ENCODE measurements at places on chromosomes 5 and 9. TPM values are rescaled to one million over a fixed set of nuclear protein-coding genes. Genes with fewer than 3 reads are reported as not detected.

DNA sequence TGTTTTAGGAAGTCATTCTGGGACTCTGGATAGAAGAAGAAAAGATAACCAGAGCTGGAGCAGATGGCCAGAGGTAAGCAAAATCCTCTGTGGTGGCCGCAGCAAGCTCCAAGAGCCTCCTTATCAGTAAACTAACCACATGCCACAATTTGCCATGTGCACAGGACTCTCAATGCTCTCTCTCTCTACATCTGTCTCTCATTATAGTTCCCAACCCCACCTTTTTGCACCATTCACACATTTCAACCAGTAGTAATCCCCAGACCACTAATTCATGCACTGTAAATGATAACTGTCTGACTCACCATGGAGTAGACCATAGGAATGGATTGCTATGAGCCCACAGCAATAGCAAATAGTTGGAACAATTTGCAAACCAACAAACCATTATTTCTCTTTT is 526.1 kb downstream of the TLR4 start:
- no peak overlapping the region for H3K27ac ChIP-seq
- no peaks in the 10 kb centered on the region for H3K27me3 ChIP-seq
- no peaks in the 10 kb centered on the region for H3K36me3 ChIP-seq

GRCh38 chr5:167156446-167156845 is 1135.0 kb upstream of the WWC1 start:
- H3K27ac ChIP-seq = no peak overlapping the region
- H3K4me1 ChIP-seq = no peaks in the 10 kb centered on the region
- no peaks in the 10 kb centered on the region for H3K27me3 ChIP-seq
- no peak for DNase-seq
- no peak overlapping the region for H3K4me3 ChIP-seq
- no peaks in the 10 kb centered on the region for H3K36me3 ChIP-seq

DNA sequence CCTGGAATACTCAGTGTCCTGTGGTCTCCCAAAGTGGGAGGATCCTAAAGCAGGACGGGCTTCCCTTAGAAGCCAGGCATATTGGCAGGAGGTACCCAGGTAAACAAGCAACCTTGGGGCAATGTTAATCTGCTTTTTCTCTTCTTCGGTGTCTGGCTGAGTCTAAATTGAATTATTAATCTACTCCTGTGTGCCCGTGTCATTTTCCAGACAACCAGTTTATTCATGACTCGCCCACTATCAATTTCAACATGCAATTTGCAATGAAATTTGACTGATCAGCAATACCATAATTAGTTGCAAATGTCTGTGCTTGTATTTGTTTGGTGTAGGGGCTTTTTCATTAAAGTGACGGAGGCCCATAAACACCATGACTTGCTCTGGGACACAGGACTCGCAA is 32.9 kb upstream of the JADE2 start:
- no peaks in the 10 kb centered on the region for H3K27me3 ChIP-seq
- H3K4me3 ChIP-seq = no peak overlapping the region
- no peak for DNase-seq
- no peaks in the 10 kb centered on the region for H3K36me3 ChIP-seq
- H3K27ac ChIP-seq = no peak overlapping the region

DNA sequence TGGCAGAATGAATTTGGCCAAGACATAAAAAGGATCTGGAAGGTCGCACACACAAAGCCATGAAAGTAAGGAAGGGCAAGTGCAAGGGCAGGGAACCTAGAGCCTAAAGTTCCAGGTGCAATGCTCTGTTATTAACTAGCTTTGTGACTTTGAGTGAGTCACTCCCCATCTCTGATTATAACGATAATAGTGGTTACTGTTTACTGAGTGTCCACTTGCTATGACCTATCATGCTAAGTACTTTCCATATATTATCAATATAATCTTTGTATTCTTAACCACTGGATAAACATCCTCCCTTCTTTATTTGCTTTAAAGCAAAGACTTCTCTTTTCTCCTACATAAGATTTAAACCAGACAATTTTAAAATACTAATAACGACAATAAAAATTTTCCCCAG is 504.6 kb upstream of the BRINP1 start:
- no peaks in the 10 kb centered on the region for H3K4me1 ChIP-seq
- H3K27me3 ChIP-seq = no peaks in the 10 kb centered on the region
- no peak for DNase-seq
- H3K4me3 ChIP-seq = no peak overlapping the region

The IL4 gene
- total RNA-seq = not detected

The ADGRD2 gene
- not detected for total RNA-seq

DNA sequence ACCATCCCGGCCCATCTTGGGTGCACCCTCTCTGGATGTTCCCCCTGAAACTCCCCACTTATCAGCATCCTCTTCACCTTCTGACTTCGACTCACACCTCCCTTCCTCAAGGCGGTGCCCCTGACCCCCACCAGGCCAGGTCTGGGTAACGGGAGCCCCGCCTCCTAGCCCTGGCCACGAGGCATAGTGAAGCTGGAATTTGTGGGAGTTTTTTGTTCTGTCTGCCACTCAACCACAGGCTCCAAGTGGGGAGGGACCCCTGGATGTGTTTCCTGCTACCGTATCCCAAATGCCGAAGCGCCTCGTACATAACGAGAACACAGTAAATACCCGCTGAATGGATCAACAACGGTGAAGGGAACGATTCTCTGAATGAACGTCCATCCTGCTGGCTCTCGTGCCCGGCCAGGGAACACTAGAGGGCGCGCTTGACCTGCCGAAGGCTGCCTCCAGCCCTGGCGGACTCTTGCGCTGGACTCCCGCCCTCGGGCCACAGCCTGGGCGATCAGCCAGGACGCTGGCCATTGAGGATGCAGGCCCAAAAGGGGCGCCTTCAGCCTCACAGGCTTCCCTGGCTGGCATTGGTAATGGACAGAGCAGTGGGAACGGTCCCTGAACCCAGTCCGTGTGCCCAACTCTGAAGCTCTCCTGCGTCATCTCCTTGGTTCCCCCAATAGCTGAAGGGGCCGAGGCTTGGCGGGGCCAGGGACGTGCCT is 47.3 kb upstream of the PHYKPL start:
- H3K4me3 ChIP-seq = no peak overlapping the region
- H3K27me3 ChIP-seq = peaks cover 41% of the 10 kb centered on the region
- no peak overlapping the region for H3K27ac ChIP-seq
- no peaks in the 10 kb centered on the region for H3K36me3 ChIP-seq

DNA sequence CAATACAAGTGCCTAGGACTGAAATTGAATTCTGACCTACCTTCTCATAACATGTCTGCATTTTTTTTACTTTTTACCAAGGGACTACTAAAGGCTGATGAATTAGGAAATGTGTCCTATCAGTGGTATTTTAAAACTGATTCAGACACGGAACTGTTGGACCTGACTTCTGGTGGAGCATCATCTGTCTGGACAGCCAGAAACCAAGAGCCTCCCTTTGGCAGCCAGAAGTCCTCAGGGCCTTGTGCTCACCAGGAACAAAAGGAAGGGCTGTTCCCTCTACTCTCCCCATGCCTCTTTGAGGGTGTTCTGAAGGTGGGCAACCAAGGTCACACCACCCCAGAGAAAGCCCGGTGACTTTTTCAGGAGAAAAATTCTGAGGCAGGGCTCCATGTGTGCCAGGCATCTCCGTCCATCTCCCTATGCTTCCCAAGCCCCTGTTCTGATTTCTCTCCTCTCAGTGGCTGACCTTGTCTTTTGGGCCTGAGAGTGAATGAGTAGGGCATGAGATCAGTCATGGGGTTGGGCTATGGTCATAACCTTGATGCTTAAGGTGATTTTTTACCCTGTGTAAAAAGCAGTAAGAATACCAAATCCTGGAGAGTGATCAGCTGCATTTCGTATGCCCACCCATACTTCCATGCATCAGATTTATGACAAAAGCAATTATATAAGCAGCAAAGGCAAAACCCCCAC is 143.7 kb downstream of the SCAMP1 start:
- peak; percentile 33 for DNase-seq
- H3K4me3 ChIP-seq = no peak overlapping the region
- H3K4me1 ChIP-seq = peaks cover 72% of the 10 kb centered on the region
- H3K36me3 ChIP-seq = no peaks in the 10 kb centered on the region

The DNAI1 gene
- total RNA-seq = not detected

GRCh38 chr5:54653956-54654614 is 136.5 kb downstream of the SNX18 start:
- H3K27me3 ChIP-seq = no peaks in the 10 kb centered on the region
- no peaks in the 10 kb centered on the region for H3K36me3 ChIP-seq
- peaks cover 32% of the 10 kb centered on the region for H3K4me1 ChIP-seq
- H3K4me3 ChIP-seq = no peak overlapping the region

The PCDHGA8 gene
- total RNA-seq = 0.29 TPM

- DNase-seq = peak; percentile 83
- no peaks in the 10 kb centered on the region for H3K27me3 ChIP-seq
- H3K27ac ChIP-seq = peak overlapping the region; percentile 68
- H3K4me1 ChIP-seq = peaks cover 96% of the 10 kb centered on the region
- H3K4me3 ChIP-seq = no peak overlapping the region
- H3K36me3 ChIP-seq = peaks cover 20% of the 10 kb centered on the region
Observed at GRCh38 chr5:172901012-172901780, 58.0 kb upstream of the RPL26L1 start.

The ZNF354C gene
- total RNA-seq = 13.6 TPM

DNA sequence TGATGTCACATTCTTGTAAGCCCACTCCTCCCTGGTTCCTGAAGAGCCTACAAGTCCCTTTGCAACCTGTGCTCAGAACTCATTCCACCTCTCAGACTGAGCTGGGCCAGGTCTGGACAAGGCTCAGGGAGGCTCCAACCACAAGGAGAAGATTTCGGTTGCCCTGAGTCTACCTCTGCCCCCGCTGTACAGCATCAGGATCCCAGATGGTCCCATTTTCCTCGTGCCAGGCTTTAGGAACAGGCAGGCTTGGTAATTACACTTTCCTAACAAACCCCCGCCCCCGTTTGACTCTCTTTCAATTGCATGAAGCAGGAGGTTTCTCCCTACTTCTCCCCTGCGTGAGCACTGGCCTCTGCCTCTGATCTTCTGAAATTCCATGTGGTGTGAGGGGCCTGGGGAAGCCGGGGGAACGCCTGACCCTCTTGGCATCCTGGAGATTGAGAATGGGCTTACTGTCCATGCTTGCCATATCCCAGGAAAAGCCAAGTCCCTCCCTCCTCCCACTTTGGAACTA is 86.9 kb upstream of the CTNNA1 start:
- no peaks in the 10 kb centered on the region for H3K27me3 ChIP-seq
- DNase-seq = no peak
- peaks cover 5% of the 10 kb centered on the region for H3K4me1 ChIP-seq
- no peak overlapping the region for H3K4me3 ChIP-seq
- no peaks in the 10 kb centered on the region for H3K36me3 ChIP-seq

DNA sequence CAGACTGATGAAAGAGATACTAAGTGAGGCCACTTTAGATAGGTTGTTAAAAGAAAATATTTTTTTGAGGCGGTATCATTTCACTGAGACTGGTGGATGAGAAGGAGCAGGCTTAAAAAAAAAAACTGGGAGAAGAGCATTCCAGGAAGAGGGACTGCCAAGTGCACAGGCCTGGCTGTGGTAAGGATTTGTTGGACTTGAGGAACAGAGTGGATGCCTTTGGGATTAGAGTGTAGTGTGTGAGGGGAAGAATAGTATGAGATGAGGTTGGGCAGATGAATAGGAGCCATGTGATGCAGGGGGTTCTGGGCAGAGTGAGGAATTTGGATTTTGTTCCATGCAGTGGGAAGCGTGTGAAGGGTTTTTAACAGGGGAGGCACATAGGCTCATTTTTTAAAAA is 57.9 kb downstream of the PBX3 start:
- H3K36me3 ChIP-seq = no peaks in the 10 kb centered on the region
- DNase-seq = peak; percentile 16
- H3K4me1 ChIP-seq = peaks cover 14% of the 10 kb centered on the region
- H3K27ac ChIP-seq = no peak overlapping the region
- no peak overlapping the region for H3K4me3 ChIP-seq

DNA sequence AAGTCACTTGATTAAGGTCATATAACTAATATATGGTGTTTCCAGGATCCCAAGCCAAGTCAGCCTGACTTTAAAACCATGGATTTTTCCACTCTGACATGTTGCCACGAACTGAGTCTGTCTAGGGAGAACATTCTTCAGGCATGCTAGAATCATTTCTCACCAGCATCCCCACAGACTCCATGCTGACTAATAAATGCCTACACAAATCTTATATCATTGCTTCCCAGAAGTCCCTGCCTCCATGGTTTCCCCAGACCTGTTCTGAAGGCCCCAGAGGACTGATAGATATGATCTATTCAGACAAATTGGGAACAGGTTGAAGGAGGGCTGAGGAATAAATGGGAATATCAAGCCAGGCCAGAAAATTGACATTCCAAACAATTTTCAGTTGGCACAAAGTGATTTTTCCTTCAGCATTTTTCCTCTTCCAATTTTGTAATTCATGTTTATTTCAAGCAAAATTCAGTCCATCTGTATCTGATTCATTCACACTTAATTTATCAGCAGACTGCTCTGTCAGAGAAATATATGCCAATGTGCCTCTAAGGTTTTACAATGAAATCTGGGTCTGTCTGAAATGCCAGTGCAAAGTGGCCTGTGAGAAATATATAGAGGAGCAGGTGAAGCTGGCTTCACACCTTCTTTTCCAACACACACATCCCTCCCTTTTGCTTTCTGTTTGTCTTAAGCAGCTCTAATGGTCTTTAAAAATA is 413.6 kb upstream of the TNC start:
- H3K36me3 ChIP-seq = no peaks in the 10 kb centered on the region
- no peak for DNase-seq
- no peaks in the 10 kb centered on the region for H3K4me1 ChIP-seq
- no peak overlapping the region for H3K4me3 ChIP-seq
- no peaks in the 10 kb centered on the region for H3K27me3 ChIP-seq
- no peak overlapping the region for H3K27ac ChIP-seq

The IL3 gene
- not detected for total RNA-seq

The GRIA1 gene
- total RNA-seq = 2.6 TPM

- H3K4me3 ChIP-seq = no peak overlapping the region
- H3K27ac ChIP-seq = no peak overlapping the region
- DNase-seq = no peak
- no peaks in the 10 kb centered on the region for H3K27me3 ChIP-seq
Observed at GRCh38 chr5:59722874-59723273, 170.7 kb downstream of the PDE4D start.

DNA sequence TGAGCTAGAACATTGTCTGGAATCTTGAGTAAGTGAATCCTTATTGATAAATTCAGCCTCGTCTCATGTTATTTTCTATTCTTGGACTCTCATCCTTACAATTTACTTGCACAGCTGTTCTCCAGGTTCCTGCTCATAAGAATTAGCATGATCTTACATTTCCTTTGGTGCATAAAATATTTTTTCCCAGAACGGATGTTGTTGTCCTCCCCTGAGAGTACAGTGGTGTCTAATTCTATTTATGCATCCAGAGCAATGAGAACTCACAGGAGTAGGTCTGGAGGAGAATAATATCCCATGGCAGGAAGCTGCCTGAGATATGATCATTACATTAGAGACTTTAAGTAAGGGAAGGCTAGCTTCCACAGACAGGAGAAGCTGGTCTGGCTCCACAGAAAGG is 178.4 kb upstream of the MAST4 start:
- peak; percentile 18 for DNase-seq
- no peak overlapping the region for H3K4me3 ChIP-seq
- no peak overlapping the region for H3K27ac ChIP-seq
